Mesenteric fat pad (tissue), 1 donor: ENCODE measurements at places on chromosomes 6 and 20. TPM values are rescaled to one million over a fixed set of nuclear protein-coding genes. Genes with fewer than 3 reads are reported as not detected.

- DNase-seq = no peak
These were observed 69.0 kb upstream of the UST start for GRCh38 chr6:148677594-148678476.

The LY6G5C gene
- 1.9 TPM for total RNA-seq

The APMAP gene
- 166 TPM for total RNA-seq

DNA sequence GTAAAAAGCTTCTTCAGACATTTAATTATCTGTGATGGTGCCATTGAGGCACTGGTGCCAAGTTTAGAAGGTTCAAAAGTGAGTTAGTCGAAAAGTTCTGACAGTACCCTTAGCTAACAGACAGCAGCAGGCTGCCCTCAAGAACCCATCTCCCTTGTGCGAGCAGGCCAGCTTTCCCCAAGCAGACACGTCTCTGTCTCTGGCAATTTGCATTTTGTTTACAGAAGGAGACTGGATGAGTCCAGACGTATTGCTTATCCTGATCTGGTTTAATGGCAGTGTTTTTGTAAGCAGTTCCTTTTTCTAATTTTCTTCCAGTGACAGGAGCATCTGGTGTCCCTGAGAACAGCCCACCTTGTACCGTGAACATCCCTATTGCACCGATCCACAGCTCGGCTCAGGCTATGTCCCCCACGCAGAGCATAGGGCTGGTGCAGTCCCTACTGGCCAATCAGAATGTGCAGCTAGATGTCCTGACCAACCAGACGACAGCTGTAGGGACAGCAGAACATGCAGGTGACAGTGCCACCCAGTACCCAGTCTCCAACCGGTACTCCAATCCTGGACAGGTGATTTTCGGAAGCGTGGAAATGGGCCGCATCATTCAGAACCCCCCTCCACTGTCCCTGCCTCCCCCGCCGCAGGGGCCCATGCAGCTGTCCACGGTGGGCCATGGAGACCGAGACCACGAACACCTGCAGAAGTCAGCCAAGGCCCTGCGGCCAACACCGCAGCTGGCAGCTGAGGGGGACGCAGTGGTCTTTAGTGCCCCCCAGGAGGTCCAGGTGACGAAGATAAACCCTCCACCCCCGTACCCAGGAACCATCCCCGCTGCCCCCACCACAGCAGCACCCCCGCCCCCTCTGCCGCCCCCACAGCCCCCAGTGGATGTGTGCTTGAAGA, 58.3 kb upstream of the TMEM181 start:
- DNase-seq = no peak

- DNase-seq = no peak
These were observed 27.6 kb downstream of the CNKSR3 start for GRCh38 chr6:154482858-154483257.

The BANF2 gene
- total RNA-seq = not detected

DNA sequence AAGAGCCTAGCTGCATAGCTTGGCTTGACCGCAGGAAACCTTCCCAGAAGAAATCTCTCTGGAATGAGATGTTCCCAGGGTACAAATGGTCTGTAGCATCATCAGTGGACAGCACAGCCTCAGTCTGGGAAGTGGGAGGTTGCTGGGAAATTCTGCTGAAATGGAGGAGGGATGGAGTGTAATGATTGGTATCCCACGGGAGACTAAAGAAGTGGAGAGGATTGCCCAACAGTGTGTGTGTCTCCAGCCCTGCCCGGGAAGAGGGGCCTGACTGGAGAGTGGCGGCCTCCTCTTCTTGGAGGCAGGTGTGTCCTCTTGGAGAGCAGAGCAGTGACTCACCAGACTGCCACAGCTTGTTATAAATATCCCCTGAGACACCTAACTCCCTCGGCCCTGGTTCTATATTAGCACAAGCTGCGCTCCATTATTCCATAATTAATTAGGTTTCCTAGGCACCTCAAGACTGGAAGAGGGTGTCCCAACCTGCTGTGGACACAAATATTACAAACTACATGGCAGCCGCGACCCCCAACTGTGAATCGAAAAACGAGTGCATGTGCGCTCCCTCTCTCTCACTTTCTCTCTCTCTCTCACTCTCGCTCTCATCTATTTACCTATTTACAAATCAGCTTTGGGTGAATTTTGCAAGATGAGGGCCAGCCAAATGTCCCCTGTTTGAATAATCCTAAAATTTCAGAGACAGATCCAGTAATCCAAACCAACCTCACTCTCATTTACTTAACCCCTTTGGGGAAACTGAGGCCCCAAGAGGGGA, 68.8 kb downstream of the FGD2 start:
- DNase-seq = no peak

DNA sequence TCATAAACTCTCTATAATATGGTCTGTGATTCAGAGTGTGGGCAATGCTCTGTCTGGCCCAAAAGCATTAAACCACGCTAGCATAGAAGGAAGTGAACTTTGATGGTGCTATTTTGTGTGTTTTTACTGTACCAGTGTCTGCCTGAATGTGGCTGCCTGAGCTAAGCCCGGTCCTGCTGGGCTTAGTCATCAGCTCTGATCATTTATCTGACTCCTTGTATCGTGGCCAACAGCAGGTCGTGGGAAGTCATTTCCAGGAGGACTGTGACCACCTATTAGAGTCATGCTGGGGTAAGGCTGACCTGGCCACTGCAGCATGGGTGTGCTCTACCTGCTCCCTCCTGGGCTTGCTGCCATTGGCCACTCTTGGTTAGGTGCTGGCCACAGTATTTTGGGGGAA, 239.1 kb upstream of the CEP162 start:
- no peak for DNase-seq

DNA sequence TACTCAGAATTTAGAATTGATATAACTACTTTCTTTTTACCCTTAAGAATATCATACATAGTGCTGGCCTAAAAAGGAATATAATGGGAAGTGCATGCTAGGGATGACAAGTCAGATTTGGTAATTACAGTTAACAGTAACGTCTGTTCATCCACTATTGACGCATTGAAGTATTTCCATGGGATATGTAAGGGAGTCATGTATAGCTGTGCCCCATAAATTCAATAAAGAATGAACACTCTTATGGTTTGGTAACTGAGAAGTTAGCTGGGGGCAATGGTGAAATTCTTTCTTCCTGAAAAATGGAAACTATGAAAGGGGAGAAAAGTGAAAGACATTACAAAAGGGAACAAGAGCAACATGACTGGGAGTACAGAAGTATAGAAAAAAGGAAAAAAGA, 2.6 kb upstream of the COL19A1 start:
- no peak for DNase-seq

DNA sequence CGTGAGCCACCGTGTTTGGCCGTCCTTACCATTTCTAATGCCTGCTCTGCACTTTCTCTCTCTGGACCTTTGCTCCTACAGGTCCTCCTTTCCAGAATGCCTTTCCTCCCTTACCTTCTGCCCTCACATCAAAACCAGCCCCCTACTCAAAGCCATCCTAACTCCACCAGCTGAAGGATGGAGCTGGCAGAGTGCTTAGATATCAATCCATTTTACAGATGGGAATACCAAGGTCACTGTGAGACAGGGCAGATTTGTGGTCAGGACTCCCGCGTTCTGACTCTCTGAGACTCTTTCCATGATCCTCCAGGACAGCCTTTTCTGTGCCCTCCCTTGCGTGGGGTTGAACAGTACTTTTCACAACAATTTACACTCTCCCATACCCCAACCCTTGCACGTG, 41.7 kb upstream of the SCRT2 start:
- DNase-seq = no peak

The RAET1E gene
- total RNA-seq = 0.29 TPM

GRCh38 chr6:105793130-105793529, 293.0 kb upstream of the PRDM1 start:
- DNase-seq = no peak

GRCh38 chr20:48690888-48691287, 136.9 kb downstream of the PREX1 start:
- DNase-seq = no peak

The TOX2 gene
- total RNA-seq = 1.2 TPM

DNA sequence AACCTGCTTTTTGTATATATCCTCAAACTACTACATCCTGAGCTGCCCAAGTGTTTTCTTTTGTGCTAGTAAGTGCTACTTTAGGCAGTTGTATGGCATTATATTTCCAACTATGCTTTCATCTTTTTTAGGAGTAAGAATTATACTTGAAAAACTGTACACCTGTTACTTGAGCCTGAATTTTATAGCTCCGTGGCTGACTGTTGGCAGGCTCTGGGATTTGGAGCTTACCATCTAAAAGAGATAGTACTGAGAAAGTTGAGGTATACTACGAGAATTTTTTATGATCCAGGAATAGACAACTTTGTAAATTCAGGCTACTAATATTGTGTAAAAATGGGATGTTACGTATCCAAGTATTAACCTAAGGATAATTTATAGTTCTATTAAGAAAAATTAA, 32.4 kb downstream of the RNF217 start:
- no peak for DNase-seq

- no peak for DNase-seq
These were observed 143.2 kb downstream of the CEBPB start for GRCh38 chr20:50333812-50334211.

The CCN6 gene
- total RNA-seq = not detected

- no peak for DNase-seq
These were observed 7.9 kb upstream of the TBPL1 start for GRCh38 chr6:133945158-133945557.

The USP49 gene
- 8.3 TPM for total RNA-seq

The ULBP3 gene
- 3.0 TPM for total RNA-seq

DNA sequence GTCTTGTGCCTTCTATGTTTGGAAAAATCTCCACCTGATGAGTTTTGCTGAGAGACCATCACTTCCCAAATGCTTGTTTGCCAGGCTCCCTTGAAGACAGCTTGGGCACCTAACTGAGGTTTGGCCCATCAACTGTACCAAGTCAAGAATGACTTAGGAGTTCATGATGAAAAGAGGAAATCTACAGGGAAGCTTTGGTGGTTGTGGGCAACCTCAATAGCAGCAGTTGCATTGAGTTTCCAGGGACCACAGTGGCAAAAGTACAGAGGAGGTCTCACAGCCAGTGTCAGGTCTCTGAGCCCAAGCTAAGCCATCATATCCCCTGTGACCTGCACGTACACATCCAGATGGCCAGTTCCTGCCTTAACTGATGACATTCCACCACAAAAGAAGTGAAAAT, 49.7 kb upstream of the PHACTR1 start:
- no peak for DNase-seq

DNA sequence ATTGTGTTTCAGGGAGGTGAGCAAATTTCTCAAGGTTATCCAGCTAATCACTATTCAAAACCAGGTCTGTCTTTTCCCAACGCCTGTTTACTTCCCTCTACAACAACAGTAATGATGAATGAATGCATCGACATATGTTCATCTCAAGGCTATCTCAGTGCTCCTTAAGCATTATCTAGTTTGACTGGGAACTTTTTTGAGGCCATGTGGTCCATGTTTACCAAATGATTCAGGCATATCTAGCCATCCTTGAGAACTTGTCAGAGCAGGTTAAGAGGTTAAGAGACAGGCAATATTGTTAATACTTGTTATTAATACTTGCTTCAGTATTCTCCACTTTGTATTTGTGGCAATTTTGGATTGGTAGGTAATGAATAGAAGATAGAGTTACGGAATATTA, 1038.4 kb upstream of the FLRT3 start:
- no peak for DNase-seq

GRCh38 chr6:55902796-55903195, 27.4 kb upstream of the BMP5 start:
- no peak for DNase-seq

DNA sequence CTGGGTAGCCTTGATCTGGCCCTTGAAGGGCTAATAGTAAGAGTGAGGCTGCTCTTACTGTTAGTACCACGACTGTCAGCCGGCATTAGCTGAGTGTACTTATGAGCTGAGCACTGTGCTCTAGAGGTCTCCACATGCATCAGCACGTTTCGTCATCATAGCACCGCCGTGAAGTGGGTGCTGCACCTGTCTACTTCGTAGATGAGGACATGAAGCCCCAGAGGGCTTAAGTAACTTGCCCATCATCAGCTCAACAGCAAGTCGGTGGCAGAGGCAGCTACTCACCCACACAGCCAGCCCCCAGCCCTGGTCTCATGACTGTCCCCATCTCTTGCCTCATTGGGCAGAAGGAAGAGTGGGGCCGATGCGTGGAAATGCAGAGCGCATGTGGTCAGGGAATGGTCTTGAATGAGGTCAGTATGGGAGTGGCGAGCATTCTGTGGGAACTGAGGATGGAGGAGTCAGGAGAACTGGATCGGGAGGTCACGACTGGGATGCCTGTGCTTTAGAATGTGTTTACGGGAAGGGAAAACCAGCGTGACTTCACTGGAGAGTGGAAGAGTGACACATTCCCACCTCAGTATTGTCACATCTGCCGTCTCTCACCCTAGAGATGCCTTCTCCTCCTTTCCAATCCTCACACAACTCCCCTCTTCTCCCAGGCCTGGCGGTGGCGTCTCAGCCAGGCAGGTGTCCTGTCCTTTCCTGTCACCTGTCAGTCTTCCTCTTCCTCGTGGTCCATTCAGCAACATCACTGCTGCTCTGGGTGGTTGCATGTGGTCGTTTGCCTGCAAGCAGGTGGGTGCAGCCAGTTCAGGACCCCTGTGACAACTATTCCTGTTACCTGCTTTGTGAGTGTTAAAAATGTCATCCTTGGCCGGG, 6.0 kb downstream of the SYTL3 start:
- no peak for DNase-seq

- DNase-seq = no peak
These were observed 240.7 kb downstream of the ARID1B start for GRCh38 chr6:157017861-157018260.

The PRL gene
- total RNA-seq = 0.58 TPM

- DNase-seq = no peak
These were observed 677 bp downstream of the PXMP4 start for GRCh38 chr20:33719277-33719988.

DNA sequence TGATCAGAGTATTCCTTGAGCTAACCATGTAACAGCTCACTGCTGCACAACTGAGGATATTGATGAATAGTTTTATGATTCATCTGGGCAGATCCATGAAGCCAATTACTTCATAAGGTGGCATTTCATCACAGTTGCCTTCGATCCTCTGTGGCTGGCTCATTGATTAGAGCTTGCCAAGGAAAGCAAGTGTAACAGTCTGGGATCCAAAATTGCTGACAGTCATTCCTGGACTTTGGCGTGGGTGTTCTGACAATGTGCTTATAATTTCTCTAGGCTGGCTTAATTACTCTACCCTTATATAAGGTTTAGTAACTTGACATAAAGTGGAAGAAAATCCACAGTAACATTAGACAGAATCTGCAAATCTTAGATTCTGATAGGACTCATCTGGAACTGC, 551.3 kb upstream of the CDH4 start:
- no peak for DNase-seq

DNA sequence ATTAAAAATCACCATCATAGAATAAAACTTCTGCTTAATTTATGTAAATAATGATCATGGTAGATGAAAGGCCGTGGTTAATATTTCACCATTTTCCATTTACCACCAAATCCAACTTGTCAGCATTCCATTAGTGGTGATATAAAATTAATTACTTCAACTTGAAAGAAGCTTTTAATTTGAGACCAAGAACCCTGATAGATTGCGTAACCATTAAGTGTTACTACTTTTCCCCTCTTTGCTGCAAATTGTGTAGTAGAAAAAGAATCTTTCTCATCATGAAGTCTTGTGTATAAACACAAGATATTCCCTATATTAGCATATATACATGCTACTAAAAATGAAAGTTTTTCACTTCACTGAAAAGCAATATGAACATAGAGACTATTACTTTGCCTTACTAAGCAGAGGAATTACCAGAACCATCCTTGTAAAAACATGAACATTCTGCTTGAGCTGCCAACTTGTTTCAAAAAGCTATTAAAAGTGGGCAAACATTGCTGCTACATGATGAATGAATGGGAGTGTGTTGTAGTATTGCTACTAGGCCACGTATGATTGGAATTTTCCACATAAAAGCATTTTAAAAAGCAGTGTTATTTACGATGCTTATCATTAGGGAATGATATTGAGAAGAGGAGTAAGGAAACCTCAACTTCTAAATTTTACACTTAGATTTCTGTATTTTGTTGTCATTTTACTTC, 35.0 kb downstream of the STX11 start:
- no peak for DNase-seq
